ENCODE measurements at places on chromosomes 16 and 17.

- DNase-seq = no peak
Observed at GRCh38 chr16:88464447-88465318, 11.6 kb downstream of the ZFPM1 start.

DNA sequence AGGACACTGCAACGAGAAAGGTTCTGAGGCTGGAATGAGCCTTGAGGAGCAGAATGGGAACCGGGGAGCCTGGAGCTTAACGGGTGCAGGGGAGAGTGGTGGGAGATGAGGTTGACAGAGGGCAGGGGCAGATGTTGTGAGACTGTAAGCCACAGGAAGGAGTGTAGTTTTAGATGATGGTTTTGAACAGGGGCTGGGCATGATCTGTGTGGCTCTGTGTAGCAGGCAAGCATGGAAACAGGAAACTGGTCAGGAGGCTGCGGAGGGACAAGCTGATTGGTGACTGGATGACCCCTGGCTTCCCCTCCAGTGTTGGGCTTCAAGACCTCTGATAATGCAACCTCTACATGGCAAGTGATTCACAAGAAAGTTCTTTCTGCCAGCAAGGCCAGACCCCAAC, 1.4 kb upstream of the CNGB1 start:
- DNase-seq = no peak

DNA sequence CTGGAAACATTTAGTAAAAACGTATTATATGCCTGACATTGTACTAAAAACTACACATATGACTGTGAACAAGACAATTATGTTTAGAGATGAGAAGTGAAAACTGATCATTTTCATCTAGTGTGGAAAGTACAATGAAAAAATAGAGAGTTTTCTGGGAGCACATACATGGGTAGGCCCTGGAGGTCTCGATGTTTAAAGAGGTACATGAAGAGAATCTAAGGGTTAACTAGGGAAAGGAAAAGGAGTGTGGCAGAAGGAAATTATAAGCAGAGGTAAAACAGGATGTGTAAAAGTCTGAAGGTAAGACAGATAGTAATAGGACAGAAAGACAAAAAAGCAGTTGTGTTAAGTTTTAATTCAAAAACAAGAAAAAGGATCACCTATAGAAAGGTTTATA, 113.7 kb downstream of the USP32 start:
- DNase-seq = no peak

- no peak for DNase-seq
Observed at GRCh38 chr17:59369031-59369975, 37.8 kb downstream of the YPEL2 start.

- DNase-seq = no peak
Observed at GRCh38 chr17:28551421-28552175, 826 bp downstream of the UNC119 start.

DNA sequence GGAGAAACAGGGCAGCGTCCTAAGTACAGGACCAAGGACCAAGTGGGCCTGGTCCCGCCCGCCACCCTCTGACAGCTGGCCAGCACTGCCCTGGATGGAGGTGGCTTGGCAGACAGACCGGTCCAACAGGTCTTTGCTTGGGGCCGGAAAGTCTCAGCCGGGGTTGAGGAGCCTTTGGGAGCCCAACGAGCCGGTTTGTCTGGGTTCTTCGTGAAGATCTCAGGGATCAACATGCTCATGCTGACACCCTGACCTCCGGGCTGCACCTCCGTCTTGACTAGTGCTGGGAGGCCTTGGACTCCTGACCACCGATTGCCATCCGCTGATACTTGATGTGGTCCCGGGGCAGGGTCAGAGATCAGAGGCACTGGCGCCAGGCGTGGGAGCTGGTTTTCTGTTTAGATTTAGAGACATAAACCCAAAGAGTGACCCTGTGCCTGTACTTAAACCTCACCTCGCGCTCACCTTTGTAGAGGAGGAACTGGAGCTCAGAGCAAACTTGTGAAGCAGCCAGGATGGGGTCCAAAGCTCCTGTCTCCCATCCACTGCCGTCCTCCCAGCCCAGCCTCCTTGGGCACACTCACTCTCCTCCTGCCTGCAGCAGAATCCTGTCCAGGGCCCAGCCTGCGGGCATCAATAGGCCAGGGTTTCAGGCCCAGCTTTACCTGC, 92.1 kb upstream of the GSE1 start:
- no peak for DNase-seq

DNA sequence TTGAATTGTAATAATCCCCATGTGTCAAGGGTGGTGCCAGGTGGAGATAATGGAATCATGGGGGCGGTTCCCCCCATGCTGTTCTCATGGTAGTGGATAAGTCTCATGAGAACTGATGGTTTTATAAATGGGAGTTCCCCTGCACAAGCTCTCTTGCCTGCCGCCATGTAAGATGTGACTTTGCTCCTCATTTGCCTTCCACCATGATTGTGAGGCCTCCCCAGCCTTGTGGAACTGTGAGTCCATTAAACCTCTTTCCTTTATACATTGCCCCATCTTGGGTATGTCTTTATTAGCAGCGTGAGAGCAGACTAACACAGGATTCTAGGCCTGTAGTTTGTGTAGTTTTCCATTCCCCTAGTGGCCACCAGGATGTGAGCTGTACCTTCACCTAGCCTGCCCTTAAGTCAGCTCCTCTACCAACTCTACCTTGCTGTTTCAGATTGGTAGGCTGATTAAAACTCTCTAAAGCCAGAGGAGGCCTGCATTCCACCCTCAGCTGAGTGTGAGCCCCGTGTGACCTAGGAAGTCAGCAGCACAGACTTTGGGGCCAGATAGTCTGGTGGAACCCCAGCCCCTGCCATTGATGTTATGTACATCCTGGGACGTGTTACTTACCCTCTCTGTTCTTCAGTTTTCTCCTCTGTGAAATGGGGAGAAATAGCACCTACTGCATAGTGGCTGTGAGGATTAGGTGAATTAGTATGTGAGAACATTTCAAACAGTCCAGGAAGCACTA, 252.4 kb upstream of the CACNG5 start:
- DNase-seq = no peak

GRCh38 chr17:46950997-46951621, 27.9 kb downstream of the RPRML start:
- no peak for DNase-seq

GRCh38 chr17:42101513-42102292, 3.4 kb upstream of the ZNF385C start:
- DNase-seq = peak; percentile 70

GRCh38 chr16:78738557-78738956, 639.1 kb downstream of the WWOX start:
- no peak for DNase-seq

DNA sequence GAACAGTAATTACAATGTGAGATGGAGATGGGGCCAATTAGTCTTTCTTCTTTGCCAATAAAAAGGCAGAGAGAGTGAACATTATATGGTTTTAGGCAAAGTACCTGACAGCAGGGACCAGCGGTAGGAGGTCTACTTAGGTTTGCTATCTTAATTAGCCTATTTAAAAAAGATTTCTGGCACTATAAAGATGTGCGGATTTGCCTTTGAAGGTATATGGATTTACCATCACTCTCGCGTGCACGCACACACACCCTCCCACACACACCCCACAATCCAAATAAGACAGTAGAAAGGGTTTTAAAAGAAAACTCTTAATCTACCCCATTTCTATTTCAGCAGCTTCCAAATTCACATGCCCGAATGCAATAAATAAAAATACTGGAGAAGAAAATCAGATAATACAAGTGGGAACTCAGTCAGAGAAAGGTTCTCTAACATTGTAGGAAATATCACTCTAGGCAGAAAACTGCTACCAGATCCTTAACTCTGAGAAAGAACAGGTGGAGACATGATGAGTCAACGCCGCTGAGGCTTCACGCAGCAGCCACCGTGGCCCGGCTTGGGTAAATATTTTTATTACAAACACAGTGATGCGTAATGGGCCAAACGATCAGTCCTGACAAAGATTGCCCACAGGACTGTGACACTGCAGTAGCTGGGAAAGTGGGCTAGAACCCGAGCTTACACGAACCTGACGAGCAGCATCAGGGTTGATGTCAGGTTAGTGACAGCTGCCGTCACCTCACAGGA, 66.6 kb upstream of the AXIN2 start:
- DNase-seq = no peak

DNA sequence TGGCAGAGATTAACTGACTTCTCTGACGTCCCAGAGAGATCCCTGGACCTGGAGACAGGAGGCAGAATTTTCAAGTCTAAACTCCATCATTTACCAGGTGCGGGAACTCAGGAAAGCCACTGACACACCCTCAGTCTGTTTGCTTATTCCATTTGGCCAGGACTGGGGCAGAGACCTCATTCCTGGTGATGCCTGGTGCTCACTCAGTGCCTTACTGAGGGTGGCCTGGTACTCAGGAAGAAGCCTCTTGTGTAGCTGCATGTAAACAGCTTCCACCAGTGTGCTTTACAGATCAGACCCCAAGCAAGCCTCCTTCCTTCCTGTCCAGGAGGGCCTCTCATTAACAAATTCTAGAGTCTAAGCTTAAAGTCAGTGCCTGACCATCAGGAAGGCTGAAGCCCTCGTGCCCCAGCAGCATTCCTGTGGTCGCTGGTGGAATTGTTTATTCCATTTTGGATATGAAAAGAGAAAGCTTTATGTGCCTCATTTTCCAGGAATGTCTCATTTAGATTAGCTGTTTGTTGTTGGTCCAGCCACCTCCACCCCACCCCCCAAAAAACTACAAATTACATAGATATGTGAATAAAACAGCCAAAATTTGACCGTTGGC, 236.1 kb upstream of the CDH5 start:
- no peak for DNase-seq

DNA sequence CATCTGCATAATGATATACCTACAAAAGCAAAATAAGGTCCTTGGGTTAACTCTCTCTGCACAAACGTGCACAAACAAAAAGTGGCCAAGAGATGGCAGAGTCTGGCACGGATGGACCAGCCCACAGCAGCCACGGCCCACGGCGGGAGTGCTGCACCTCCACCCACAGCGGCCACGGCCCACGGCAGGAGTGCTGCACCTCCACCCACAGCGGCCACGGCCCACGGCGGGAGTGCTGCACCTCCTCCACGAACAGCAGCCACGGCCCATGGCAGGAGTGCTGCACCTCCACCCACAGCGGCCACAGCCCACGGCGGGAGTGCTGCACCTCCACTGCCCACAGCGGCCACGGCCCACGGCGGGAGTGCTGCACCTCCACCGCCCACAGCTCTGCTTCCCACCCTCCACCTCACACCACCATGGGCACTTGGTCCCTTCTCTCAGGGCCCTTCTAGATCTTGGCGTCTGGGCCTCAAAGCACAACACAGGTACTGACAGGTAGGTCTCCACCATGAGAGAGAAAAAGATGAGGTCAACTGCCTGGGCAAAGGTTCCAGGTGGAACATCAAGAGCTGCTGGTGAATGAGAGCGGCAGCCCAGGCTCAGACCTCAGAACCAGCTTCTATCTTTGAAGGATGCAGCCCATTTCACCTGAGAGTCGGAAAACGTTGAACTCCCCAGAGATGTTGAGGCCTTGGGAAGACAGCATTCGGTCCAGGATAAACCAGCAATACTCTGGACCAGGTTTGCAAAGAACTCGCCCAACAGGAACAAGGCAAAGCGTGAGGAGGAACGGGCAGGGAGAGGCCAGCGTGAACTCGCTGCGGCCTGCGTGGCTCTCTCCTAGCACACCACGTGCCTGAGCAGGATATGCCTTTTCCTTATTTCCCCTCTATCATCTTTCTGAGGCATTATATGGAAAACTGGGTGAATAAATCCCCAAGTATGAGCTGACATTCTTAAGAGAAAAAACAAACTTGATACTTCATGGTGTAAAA, 124.5 kb downstream of the ZNF778 start:
- DNase-seq = no peak

DNA sequence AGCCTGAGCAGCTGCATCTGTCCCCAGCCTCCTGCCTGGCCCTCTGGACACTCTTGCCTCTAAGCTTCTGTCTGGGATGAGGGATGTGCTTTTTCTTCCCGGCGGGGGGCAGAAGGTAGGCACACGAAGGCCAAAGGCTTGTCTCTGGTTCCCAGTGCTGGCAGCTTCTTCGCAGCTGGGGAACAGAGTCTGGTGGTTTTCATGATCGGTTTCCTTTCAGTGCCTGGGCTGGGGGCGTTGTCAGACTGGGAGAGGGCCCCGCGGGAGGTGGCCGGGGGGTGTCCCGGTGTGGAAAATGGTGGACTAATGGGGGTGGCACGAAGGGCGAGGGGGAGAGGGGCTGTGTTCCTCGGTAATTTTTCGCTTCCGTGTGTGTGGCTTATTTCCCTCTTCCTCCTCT, 988 bp downstream of the RAP1GAP2 start:
- no peak for DNase-seq

GRCh38 chr17:67362173-67362572, 4.2 kb downstream of the PSMD12 start:
- no peak for DNase-seq

- peak; percentile 82 for DNase-seq
Observed at GRCh38 chr16:711548-712320, 3.2 kb upstream of the METRN start.

DNA sequence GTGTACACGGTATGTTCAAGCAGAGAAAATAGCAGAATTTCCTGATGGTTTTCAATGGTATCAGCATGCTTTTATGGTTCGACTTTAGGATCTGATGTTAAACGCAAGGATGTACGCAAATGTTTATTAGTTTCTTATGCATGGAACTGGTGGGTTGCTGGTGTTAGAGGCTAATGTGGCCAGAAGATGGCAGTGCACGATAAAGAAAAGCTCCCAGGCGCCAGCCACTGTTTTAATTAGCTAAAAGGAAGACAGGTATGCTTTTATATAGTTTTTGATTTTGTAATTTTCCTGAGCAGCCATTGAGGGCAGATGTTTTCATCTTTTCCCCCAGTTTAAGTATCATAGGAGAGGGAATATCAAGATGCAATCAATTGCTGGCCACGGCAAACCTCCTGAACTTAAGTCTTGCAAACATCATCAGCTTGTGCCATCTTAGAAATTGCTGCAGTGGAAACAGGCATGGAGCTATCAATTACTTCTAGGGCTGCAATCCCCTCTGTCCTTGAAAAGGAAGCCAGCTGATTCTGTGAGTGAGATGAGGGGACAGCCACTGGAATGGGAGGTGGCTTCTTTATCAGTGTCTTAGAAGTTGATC, 648.5 kb upstream of the RBFOX1 start:
- DNase-seq = no peak

DNA sequence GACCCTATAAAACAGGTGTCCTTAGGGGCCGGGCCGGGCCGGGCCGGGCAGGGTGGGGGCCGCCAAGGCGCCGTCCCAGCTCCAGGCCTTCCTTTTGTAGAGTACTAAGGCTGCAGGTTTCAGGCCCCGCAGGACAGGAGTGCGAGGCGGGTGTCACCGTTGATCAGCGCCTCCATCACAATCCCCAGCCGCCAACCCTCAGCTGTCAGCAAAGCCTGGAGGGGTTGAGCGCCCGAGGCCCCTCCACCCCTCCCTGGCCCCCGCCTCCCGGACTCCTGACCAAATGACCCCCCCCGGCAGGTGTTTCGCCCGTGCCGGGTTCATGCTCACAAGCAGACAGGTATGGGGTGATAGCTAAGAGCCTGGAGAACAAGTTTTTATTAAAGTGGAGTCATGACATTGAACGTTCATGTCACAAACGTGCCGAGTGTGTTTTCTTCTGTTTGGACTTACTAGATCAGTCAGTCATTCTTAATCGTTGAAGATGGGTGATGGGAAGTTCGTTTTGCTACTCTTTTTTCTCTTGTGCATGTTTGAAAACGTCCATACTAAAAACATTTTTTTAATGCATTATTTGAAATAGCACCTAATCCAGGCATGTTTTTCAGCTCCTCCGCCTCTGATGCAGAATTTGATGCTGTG, 534 bp downstream of the ARL2BP start:
- no peak for DNase-seq
